Activated CD4-positive, alpha-beta T cell treated with anti-CD3 and anti-CD28 coated beads for 48 hours (primary cell): ENCODE measurements at places on chromosomes 16 and 17.

DNA sequence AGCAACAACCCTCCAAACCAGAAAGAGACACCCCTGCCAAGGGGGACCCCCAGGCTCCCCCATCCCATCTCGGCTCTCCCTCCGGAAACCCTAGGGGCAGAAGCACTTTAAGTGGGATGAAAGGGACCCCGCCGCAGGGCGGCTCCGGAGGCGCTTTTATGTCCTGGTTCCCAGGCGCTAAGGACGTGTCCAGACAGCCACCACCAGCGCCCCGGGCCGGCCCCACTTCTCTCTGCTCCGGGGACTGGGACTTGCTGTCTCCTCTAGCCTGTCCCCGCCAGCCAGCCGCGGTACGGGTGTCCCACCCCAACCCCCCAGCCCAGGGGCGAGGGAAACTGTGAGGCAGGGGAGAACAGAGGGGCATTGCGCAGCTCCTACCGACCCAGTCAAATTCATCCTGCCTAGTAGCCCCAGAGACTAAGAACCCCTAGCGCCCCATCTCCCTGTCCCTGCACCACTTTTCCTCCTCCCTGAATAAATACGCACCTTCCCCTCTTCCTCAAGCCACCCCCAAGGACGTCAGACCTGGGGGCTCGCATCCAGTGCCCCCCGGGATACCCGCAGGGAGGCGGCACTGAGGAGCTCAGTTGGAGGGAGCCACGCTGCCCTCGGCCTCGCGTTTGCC lies 4.1 kb downstream of the SP6 start:
- DNase-seq = no peak

GRCh38 chr17:50428831-50429424 lies 2.9 kb downstream of the ACSF2 start:
- DNase-seq = no peak

DNA sequence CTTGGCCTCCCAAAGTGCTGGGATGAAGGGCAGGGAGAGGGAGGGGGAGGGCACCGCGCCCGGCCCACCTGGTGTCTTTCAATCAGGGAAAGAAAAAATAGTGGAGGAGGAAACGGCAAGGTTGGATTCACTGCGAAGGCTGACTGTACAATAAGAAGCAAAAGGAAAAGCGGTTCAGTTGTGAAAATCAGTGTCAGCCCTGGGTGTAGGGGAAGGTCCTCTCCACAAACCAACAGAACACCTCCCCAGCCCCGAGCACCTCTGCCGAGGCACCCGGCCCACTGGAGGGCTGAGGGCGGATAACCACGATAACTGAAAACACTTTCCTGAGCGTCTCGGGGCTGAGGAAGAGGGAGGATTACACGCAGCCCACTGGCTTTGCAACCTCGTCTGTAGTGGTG lies 1.4 kb upstream of the SPG7 start:
- DNase-seq = peak; percentile 34

DNA sequence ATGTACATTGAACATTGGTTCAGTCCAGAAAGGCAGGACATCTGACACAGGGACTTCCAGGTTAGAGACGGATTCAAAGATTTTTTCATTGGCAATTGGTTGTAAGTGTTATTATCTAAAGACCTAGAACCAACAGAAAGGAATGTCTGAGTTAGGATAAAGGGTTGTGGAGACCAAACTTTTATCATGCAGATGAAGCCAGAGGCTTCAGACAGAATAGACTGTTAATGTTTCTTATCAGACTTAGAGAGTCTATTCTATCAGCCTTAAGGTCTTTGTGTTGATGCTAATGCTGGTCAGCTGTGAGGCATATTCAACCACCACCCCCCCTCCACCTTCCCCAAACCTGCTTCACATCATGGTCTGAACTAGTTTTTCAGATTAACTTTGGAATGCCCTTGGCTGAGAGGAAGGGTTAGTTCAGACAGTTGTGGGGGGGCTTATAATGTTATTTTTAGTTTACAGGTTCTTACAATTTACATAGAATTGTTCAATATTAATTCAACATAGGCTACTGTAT lies 2.1 kb upstream of the ITGB3 start:
- DNase-seq = no peak

DNA sequence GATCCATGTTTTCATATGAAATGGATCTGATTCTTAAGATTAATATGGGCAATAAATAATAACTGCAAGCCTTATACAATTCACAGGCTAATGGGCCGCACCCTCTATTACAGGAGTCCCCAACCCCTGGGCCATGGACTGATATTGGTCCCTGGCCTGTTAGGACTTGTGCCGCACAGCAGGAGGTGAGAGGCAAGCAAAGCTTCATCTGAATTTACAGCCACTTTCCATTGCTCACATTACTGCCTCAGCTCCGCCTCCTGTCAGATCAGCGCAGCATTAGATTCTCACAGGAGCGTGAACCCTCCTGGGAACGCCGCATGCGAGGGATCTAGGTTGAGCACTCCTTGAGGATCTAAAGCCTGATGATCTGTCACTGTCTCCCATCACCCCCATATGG lies 26.8 kb downstream of the METTL16 start:
- DNase-seq = no peak

- DNase-seq = no peak
These were observed 196.3 kb downstream of the IRF8 start for GRCh38 chr16:86095131-86095752.

- peak; percentile 72 for DNase-seq
These were observed 2.3 kb downstream of the DNASE1 start for GRCh38 chr16:3656491-3657468.

DNA sequence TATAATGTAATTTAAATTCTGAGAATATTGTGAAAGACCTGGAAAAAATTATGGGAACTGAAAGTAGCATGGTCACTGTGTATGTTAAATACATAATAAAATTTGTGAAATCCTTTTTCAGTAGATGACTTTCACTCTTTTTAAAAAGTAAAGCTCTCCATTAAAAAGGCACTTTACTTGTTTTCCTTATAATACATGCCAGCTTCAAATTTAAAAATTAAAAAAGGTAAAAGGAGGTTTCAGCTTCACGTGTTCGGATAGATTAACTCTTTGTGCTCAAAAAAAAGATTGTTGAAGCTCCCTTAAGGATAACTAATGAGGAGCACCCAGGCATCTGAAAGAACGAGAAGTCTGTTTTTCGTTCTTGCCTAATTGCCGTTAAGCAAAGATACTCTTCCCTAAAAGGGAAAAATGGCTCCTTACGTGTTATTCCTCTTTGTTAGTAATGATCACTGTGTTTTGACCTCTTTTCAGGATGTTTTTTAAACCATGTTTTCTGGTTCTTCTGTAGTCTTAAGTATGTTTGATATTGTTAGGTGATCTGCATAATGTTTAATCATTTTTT lies 87.8 kb downstream of the TUBD1 start:
- no peak for DNase-seq

DNA sequence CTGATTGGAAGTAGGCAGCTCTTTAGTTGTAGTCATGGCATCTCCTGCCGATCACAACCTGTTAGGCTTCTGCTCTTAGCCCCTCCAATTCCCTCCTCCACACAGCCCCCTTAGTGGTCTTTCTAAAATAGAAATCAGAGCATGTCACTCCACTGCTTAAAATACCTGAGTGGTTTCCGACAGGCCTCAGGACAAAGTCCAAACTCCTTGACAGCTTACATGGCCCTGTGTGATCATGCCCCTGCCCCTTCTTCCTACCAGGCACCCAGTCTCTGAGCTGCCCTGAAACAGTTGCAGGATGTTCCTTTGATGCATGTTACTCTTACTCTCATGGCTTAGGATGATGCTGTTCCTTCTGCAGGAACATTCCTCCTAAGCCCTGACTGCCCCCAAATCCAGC lies 147.3 kb downstream of the AATF start:
- no peak for DNase-seq

GRCh38 chr16:68265078-68265920 lies 973 bp downstream of the SLC7A6 start:
- DNase-seq = peak; percentile 71

DNA sequence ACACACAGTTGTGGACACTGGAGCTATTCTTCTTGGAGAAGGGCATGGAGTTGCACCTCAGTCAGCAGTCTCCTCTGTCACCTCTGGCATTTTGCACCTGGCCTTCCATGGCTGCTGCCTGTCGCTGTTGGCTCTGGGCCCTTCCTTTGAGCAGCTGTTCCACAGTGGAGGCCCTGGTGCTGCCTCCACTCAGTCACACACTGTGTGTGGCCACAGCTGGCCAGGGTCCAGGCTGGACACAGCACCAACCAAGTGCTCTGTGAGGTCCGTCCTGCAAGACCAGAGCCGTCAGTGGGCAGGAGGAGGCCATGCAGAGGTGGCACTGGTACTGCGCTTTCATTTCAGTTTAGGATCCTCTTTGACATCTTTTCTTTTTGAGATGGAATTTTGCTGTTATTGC lies 21.6 kb upstream of the MED9 start:
- DNase-seq = no peak

DNA sequence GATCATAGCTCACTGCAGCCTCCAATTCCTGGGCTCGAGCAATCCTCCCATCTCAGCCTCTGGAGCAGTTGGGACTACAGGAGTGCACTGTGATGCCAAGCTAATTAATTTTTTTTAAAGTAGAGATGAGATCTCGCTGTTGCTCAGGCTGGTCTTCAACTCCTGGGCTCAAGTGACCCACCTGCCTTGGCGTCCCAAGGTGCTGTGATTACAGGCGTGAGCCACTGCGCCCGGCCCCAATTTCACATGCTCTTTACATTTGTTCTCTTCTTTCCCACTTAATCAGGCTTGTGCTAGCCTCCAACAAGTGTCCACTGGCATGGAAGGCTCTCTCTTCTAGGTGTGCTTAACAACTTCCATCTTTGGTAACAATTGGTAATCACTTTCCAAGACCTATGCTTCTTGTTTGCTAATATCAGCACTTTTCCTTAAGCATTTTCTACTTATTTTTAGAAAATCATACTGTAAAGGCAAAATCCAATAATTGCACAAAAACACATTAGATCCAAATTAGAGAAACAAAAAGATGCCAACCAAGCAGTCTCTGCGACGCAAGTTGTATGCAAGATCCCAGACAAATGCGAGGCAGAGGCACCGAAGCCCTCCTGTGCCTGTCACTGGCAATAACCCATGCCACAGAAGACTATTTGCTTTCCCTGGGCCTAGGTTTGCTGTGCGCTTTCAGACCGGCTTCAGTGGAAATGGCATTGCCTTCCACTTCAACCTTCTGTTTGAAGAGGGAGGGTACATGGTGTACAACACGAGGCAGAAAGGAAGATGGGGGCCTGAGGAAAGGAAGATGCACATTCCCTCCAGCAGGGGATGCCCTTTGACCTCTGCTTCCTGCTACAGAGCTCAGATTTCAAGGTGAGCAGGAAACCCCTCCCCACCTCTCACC lies 52.6 kb downstream of the NOS2 start:
- no peak for DNase-seq

GRCh38 chr17:16353317-16354174 lies at the start of gene CENPV:
Gene CENPV, minus strand, starts transcription at chr17:16353469. Its CDS starts 33 bp downstream, at chr17:16353436.
- DNase-seq = peak; percentile 69

DNA sequence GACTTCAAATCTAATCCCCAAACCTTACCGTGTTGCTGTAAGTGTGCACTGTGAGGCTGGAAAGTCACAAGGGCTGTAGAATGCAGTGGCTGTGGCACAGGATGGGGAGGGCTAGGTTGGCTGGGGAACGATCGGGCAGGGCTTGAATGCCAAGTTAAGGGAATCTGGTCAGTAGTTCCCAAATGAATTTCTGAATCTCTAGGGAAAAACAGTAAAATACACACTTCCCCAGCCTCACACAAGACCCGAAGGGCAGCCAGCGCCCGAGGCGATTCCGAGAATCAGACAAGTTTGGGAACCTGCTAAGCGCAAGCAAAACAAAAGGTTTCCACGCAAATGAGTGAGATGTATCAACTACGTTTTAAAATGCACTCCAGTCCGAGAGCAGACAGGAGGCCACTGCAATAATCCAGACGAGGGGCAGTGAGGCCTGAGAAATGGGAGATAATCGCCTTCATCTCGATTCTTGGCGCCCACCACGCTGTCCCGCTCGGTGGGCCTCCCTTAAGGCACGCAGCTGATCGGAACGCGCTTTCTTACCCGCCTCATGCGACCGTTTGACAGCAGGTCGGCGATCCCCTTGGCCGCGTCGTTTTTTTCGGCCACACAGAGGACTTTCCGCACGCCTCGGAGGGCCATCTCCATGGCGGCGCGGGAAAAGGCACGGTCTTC lies 599 bp downstream of the TOP3A start:
- DNase-seq = no peak

DNA sequence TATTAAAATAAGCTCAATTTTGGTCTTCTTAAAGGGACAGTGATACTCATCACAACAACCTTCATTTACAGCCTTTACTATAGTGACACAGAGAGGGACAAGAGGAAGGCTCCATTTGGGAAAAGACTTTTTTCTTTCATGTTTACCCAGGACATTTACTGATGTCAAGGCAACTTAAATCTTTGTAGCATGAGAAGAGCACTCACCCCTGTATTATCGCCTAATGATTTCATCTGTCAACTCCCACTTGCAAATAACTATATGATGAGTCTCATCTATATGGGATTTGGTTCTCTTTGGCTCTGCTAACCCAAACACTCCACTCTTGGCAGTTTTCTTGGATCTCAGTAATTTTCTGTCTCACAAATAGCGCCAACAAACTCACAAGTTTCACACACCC lies 24.1 kb downstream of the BLMH start:
- DNase-seq = no peak

DNA sequence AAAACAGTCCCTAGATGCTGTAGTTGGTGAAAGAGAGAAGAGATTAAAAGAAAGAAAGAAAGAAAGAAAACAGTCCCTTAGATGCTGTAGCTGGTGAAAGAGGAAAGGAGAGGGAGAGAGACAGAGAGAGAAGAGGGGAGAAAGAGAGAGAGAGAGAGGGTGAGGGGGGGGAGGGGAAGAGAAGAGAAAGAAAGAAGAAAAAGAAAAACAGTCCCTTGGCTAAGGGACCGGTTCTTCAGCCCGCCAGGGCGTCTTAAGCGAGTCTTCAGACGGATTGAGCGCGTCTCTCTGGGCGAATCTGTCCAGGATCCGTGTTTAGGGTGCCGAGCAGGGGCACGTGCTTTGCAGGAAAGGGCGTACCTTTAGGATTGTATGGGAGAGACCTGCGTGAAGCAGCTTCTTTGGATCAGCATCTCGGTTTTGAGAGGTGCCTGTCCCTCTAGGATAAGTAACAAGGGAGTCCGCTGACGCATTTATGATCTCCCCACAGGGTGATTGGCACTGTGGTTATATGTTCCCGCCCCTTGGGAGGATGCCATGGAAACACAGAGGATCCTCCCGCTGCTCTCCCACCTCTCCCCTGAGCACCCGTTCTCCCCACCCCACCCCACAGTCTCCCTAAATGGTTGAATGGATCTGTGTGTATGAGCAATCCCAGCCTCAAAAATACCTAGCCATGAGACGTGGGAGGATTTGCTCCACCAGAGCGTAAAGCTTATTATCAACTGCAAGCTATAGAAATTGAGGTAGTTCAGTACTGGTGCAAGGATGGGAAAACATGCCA lies 16.7 kb downstream of the GNGT2 start:
- DNase-seq = peak; percentile 51

GRCh38 chr16:55301385-55302008 lies 22.5 kb upstream of the IRX6 start:
- no peak for DNase-seq

- peak; percentile 67 for DNase-seq
These were observed 8.7 kb upstream of the SLC7A5 start for GRCh38 chr16:87877942-87878507.

- DNase-seq = no peak
These were observed 20.0 kb upstream of the HERPUD1 start for GRCh38 chr16:56911771-56912571.
